ENCODE measurements at places on chromosomes 5 and 9. TPM values are rescaled to one million over a fixed set of nuclear protein-coding genes. Genes with fewer than 3 reads are reported as not detected.

The EQTN gene
- not detected for polyA plus RNA-seq

The SPATA31C1 gene
- polyA plus RNA-seq = 0.68 TPM

The NR5A1 gene
- 0.14 TPM for polyA plus RNA-seq

The PAM gene
- 217 TPM for polyA plus RNA-seq

The DMRT3 gene
- polyA plus RNA-seq = 1.6 TPM

The PCDHGB1 gene
- polyA plus RNA-seq = 2.2 TPM

The ABCA1 gene
- polyA plus RNA-seq = 8.4 TPM

The PRLR gene
- 39.0 TPM for polyA plus RNA-seq

The OLFML2A gene
- 24.5 TPM for polyA plus RNA-seq

All from left renal cortex interstitium (tissue), 4 donors.